ENCODE measurements at places on chromosomes 4 and X. TPM values are rescaled to one million over a fixed set of nuclear protein-coding genes. Genes with fewer than 3 reads are reported as not detected.
A peak's percentile ranks its signal among the peaks of the same experiment; 100 is the strongest.

The NHS gene
- total RNA-seq, result 16.8 TPM

DNA sequence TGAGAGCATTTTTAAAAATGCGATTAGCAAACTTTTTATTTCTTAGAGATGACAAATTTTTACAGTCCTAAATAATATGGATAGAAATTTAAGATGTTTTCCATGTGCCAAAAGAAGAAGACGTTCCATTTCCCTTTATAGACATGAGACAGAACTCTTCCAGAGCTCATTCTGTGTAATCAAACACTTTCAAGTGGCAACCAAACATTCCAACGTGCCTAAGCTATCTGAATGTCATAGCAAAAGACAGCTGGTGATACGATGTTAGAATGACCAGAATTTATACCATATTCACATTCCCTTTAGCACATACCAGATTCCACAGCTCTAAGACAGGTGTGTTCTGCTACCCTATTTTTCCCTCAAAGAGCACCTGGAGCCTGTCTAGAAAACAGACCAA, 133.2 kb downstream of the ENOX2 start:
- no peak for DNase-seq

The GLRA3 gene
- not detected for total RNA-seq

The LRCH2 gene
- 2.5 TPM for total RNA-seq

DNA sequence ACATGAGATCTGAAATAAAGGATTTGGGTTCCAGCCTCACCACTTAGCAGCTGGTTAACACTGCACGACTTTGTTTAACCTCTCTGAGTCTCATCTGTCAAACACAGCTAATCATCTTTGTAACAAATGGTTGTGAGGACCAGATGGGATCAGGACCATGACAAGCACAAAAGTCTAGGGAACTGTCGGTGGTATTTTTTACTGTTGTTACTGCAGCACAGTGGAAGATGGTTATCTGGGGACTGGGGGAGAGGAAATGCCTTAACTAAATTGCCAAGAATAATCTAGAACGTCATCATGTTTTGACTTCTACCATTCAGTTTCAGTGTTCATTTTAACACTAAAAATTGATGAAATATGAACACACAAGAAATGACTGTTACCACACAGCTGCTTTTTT, 99.5 kb downstream of the ADGRA3 start:
- DNase-seq, result peak; percentile 50

DNA sequence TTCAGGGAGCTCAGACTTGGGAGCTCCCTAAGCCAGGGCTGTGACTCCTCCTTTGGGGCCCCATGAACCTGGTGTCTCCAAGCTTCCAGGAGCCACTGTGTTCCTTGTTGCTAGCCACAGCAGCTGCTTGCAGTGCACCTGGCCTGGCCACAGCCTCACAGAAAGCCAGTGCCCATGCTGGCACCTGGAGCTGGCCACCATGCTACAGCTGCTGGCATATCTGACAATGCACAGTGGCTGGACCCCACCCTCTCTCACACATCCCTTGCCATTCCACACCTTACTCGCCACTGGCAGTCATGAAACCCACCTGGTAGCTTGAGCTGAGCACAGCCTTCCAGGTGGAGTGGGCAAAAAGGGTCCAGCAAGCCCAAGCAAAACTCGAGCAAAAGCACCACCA, 441.7 kb downstream of the ARAP2 start:
- no peak for DNase-seq

The SPATA18 gene
- 41.3 TPM for total RNA-seq

- no peak for DNase-seq
Measured at GRCh38 chr4:38132843-38133662, 172.9 kb downstream of the PTTG2 start.

DNA sequence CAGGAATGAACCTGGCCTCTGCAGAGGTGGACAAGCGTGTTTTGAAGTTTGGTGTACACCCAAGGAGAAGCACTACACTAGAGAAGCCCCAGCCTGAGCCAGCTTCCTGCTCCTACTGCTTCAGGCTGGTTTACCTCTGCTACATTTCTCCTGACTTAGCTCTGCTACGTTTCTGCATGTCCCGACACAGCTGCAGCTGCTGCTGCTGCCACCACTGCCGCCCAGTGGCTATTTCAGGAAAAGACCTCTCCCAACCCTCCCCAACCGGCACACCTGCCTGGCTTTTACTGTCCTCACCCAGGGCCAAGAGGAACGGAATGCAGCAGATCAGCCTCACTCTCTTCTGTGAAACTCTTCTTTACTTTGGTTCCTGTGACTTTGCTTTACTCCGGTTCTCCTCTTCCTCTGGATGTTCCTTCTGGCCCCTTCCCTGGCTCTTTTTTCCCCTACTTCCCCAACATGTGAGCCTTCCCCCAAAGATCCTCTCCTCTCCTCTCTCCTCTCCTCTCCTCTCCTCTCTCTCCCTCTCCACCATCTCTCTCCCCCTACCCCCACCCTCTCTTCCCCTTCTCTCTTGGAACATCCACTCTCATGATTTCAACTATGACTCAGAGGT, 3.1 kb upstream of the P2RY4 start:
- DNase-seq, result no peak

GRCh38 chr4:38957893-38958292, 74.3 kb downstream of the TMEM156 start:
- DNase-seq, result no peak

- DNase-seq, result no peak
Measured at GRCh38 chr4:92760433-92760832, 456.7 kb downstream of the GRID2 start.

DNA sequence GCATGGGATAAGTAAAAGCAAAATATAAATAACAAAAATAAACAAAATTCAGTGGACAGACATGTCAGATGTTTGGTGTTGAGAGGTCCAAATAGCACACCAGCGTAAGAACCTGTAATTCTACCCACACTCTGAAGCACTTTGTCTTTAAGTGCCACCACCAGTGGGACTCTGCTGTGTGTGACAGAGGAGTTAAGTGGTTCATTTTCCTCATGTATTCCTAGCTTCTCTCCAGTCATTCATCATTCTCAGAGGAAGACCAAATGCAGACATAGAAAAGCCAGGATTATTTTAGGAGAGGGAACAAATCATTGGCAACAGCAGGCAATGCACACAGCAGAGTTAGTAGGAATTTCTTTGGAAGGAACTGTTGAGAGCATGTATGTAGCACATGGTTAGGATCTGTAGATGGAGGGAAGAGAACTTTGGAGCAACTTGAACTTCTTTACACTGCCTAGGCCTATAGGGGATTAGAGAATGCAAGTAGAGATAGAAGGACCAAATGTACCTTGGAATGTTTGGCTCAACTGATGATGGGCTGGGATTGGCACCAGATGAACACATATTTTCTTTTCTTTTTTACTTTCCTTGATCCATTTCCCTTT, 43.0 kb upstream of the ARHGAP24 start:
- no peak for DNase-seq

GRCh38 chrX:71440401-71440800, 74.2 kb downstream of the TAF1 start:
- DNase-seq, result no peak

DNA sequence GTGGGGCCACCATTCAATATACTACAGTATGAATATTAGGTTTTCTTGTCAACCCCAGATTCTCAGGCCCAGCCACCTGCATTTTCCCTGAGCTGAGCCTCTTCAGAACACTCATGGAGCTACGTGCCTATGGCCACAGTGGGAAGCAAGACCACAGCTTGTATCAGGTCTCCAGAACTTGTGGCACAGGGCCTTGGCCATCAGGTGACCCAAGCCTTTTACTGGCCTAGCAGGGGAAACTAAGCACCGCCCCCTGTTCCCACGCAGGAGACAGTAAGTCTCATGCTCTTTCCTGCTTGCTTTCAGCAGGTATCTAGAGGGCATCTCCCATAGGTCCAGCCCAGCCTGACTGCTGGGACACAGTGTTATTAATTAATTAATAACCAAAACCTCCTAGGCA, 138.4 kb upstream of the MAMLD1 start:
- DNase-seq, result no peak

DNA sequence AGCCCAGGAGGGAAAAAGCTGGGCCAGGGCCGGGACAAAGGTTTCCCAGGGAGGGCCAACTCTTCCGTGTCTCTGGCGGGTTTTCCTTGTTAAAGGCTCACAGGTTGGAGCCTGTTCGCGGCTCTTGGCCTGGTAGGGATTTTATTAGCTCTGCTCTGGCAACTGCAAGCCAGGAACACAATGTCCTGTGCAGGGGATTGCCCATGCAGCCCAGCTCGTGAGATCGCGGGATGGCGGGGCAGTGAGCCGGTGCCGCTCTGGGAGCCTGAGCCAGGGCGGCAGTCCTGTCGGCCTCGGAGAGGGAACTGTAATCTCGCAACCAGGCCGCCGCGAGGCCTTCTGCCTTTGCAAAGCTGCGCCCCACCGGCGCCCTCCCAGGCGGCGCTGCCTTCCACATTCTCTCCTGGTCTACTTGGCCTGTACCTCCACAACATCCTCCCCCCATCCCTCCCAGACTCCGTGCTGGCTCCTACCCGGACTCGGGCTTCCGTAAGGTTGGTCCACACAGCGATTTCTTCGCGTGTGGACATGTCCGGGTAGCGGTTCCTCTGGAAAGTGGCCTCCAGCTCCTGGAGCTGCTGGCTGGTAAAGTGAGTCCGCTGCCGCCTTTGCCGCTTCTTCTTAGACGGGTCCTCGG, 2.1 kb downstream of the PITX2 start:
- peak; percentile 75 for DNase-seq

- peak; percentile 9 for DNase-seq
Measured at GRCh38 chr4:110510955-110511544, 35.1 kb downstream of the ENPEP start.

The MRFAP1 gene
- total RNA-seq, result 94.1 TPM

DNA sequence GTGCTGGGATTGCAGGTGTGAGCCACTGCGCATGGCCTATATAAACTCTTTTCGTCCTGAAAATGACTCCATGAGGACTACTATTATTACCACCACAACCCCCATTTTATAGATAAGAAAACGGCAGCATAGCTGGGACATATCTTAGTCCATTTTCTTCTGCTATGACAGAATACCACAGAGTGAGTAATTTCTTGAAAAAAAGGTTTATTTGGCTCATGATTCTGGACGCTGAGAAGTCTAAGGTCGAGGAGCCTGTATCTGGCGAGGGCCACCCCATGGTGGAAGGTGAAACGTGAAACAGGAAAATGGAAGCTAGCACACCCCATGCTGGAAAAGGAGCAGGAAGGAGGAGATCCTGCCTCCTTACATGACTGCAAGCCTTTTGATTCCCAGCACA, 68.9 kb downstream of the SMIM20 start:
- peak; percentile 72 for DNase-seq

The MTCP1 gene
- 3.3 TPM for total RNA-seq

- no peak for DNase-seq
Measured at GRCh38 chr4:180682776-180683175, 1560.4 kb upstream of the TENM3 start.

DNA sequence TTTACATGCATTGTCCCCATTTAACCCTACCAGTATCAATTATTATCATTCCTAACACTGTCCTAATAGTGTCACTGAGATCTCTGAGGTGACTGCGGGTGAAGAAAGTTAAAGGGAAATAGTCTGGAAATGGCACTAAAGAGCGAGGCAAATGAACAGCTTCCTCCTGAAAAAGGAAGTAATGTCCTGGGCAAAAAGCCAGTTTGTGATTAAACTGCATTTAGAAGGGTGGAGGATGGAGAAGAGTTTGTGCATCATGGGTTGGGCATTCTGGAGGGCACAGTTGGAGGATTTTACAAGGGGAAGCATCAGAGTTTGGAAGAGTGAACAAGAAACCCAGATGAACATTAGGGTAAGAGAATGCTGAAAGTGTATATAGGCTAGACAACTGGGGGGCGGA, 60.5 kb upstream of the SLC25A4 start:
- no peak for DNase-seq

- DNase-seq, result no peak
Measured at GRCh38 chr4:60088807-60089486, 1111.2 kb upstream of the ADGRL3 start.

- no peak for DNase-seq
Measured at GRCh38 chrX:115350711-115351381, 61.3 kb downstream of the LUZP4 start.

DNA sequence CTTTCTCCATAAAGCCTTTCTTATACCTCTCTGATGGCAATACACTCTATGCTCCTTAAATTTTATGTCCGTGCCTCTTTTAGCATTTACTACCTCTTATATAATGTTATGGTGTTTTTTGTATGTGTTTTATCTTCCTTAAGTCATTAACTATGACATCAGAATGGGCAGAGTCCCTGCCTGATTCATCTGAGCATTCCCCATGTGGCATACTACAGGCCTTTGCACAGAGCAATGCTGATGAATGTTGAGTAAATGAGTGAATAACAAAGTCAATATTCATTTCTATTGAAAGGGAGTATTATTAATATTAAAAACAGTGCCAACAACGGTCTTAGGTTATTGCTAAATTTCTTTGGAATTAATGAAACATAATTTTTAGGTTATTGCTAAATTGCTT, 18.8 kb upstream of the RPS6KA3 start:
- peak; percentile 37 for DNase-seq

The RHOH gene
- under 0.01 TPM for total RNA-seq

GRCh38 chr4:84666439-84666838, 83.5 kb downstream of the CDS1 start:
- no peak for DNase-seq

GRCh38 chr4:177547985-177548384, 105.7 kb upstream of the AGA start:
- peak; percentile 23 for DNase-seq

The ANXA3 gene
- 2.1 TPM for total RNA-seq

GRCh38 chr4:38113132-38113531, 152.9 kb downstream of the PTTG2 start:
- no peak for DNase-seq

DNA sequence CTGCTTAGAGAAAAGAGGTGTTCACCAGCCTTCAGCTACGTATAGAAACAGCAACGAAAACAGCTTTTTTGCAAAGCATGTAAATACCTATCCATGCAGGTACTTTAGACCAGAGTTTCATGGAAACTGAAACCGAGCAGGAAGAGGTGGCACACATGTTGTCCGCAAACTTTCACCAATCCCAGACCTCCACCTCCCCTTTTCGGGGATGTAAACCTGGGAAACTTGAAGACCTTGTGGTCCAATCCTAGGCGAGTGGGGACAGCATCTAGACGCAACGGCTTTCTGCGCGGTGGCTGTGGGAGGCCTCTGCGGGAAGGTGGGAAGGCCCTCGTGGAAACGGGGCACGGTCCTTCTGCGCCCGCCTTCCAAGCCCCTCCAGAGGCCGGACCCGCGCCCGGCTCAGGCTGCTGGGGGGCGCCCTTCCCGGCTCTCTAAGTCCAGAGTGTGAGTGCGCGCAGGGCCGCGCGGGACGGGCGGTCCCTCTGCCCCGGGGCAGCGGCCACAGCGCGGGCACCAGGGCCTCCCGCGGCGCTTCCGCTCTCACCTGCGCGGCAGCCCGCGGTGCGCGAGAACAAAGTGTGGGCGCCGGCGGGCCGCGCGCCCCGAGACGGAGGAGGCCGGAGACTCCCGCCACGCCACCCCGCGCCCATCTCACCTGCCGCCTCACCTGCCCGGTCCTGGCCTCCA, 830 bp upstream of the SHROOM2 start:
- no peak for DNase-seq

DNA sequence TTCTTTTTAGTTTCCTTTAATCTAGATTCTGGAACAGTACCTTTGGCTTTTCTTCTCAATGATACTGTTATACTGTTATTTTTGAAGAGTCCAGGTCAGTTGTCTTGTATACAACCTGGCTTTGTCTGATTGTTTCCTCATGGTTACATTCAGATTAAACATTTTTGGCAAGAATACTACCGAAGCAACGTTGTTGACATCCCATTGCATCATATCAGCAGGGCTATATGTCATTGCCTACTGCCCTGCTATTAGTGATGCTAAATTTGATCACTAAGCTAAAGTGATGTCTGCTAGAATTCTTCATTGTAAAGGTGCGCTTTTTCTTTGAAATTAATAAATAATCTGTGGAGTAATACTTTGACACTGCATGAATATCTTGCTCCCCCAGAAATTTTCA, 5.8 kb upstream of the ATP1B4 start:
- DNase-seq, result no peak

All from osteoblast (primary cell).